ENCODE measurements at places on chromosomes 16 and 17.

DNA sequence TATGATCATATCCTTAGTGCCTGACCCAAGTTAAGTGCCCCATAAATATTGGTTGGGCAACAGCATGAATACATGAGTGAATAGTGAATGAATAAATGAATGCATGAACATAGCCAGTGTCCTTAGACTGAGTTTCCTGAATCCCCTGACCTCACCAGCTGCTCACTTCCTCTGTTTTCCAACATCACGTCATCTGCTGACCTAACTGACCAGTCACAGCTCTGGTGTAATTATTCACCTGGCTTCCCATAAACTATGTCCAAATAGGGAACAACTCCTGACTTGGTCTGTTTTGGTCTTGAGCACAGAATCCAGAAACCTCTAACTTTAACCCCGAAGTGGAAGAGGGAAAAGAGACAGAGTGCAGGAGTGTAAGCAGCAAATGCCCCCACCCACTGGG, 83.4 kb downstream of the ASIC2 start:
- DNase-seq: no peak

- DNase-seq: no peak
These were observed 24.9 kb downstream of the SAP30BP start for GRCh38 chr17:75691801-75692626.

DNA sequence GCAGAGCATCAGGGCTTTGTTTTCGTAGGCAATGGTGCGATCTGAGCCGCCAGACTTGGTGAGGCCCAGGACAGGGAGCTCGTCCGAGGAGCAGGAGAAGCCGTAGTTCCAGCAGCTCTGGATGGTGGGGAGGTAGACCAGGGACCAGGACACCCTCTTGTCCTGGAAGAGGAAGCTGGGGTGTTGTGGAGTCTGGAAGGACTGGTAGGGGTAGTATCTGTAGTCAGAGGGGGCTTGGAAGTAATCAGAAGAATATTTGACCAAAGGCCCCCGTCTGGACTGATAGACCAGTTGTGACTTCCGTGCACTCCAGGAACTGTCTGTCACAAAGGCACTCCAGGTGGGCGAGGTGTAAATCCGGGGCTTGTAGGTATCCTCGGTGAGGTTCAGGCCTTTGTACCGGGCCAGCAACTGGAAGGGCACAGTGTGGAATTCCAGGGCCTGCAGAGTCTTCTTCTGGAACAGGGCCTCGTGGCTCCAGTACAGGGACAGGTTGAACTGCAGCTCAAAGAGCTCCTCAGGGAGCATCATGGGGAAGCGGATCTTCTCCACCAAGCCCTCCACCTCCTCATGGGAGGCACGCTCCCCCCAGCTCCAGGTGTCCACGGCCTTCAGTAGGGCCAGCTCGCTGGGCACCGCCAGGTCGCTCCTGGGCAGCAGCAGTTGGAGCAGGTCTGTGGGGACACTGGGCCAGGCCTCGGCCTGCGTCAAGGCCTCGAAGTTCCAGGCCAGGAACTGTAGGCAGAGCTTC, 7.8 kb downstream of the LGALS3BP start:
- DNase-seq: no peak

- DNase-seq: no peak
These were observed 265.4 kb upstream of the FOXF1 start for GRCh38 chr16:86244936-86245335.

DNA sequence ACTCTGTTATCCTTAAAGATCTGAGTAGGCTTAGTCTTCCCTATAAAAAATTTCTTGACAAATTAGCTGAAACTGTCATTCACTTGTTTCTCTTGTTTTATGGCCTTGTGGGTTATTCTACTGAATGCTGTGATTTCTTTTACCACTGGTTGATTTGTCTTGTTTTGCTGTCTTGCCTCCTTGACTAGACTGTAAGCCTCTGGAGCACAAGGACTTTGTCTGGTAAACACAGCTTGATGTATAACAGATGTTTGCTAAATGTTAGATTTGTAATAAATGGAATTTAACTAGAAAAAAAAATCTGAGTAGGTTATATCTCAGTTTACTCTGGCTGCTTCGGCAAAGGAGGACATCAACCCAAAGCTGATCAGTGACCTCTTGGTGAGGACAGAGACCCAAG, 21.6 kb downstream of the VAC14 start:
- DNase-seq: no peak

- DNase-seq: no peak
These were observed 45.2 kb downstream of the CMTM3 start for GRCh38 chr16:66649636-66650205.

GRCh38 chr16:17303101-17303500, 167.7 kb downstream of the XYLT1 start:
- DNase-seq: no peak

DNA sequence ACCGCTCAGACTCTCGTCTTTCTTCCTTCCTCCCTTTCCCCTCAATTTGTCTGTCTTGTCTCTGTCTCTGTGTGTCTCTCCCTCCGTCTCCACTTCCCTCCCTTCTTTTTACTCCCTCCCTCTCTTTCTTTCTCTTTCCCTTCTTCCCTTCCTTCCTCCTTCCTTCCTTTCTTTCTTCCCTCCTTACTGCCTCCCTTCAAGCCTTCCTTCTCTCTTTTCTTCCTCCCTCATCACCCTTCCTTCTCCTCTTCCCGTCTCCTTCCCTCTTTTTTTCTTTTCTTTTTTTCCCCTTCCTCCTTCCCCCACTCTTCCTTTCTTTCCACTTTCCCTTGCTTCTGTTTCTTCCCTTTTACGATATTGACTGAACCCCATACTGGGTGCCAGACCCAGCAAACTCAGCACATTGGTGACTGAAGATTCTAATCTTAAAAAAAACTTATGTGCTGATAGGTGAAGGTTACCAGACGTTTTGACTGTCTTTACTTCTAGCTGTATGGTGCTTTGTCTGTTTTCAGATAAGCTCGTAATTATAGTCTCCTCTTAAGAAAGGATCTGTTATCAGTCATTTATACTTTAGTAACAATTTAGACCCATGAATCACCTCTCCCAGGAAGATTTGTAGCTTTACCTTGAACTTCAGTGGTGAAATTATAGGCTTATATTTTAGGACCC, 481 bp upstream of the BRD7 start:
- no peak for DNase-seq

GRCh38 chr17:54901230-54901822, 674 bp downstream of the TOM1L1 start:
- DNase-seq: peak; percentile 49

GRCh38 chr16:26120729-26121128, 429.0 kb downstream of the HS3ST4 start:
- no peak for DNase-seq

DNA sequence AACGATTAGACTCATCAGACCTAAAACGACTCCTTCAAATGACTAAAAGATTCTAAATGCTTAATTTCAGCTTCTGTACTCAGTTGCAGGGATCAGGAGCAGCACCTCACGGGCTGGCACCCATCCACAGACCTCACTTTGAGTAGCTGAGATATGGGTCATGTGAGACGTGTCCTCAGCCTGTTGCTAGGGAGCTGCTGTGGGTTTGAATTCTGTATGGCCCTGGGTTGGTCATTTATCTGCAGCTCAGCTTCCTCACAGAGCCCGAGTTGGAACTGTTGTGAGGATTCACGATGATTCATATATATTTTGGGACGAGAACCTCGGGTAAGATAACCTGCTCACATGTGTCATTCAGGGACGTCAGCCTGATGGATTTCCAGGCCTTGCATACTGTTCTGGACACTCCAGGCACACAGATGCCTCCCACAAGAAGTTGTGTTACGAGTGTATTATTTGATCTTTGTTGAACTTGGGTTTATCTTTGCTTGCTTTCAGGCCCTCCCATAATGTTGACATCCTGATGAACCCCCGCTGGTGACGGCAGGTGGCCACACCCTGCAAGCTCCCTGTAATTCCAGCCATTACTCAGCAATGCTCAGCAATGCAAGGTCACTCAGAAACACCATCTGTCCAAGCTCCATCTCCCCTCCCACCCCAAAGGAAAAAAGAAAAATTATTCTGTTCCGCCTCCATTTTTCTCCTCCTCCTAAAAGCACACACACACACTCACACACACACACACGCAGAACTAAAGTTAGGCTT, 137.6 kb downstream of the RBFOX3 start:
- DNase-seq: no peak

- no peak for DNase-seq
These were observed 102.9 kb downstream of the ABCC12 start for GRCh38 chr16:48052731-48053417.

DNA sequence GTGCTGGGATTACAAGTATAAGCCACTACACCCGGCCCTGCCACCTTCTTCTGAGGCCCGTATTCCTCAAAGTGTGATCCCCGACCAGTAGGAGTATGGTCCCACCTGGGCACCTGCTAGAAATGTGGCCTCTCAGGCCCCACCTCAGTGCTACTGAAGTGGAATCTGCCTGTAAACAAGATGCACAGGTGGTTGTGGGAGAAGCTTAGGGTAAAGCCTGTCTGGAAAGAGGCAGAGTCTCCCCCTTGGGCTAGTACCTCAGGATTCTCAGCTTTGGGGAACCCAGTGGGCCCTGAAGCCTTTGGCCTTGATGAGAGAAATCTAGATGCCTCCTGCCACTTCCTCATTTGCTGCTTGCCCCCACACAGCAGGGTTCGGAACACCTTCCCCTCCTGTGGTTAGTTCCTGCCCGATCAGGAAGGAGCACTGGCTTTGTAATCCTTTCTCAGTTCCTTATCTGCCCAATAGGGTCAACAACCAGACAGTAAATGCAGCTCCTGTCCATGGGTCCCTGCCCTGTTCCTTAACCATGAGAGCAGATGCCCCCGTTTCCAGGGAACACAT, 25.2 kb downstream of the TK2 start:
- no peak for DNase-seq

DNA sequence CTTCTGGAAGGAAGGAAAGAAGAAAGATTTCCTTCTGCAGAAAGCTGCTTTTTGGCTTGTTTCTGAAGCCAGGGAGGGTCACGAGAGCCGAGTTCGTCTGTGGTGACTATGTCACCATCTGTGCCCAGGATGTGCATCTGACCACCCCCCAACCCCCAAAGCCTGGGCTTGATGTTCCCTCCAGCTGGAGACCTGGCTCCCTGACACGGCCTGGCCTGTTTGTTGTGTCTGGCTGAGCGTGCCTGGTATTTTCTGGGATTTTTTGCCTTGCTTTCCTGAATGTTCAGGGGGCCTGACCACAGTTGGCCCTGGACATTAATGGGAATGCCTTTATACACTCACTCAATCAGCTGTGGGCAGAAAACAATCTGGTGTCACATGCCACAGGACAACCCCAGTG, 38.9 kb downstream of the LGALS9 start:
- no peak for DNase-seq

- peak; percentile 84 for DNase-seq
These were observed 1.4 kb downstream of the PHF23 start for GRCh38 chr17:7237761-7238419.

- DNase-seq: no peak
These were observed 1.1 kb downstream of the ASGR2 start for GRCh38 chr17:7113273-7114071.

GRCh38 chr17:43562679-43563599, 16.8 kb upstream of the ETV4 start:
- DNase-seq: peak; percentile 56

DNA sequence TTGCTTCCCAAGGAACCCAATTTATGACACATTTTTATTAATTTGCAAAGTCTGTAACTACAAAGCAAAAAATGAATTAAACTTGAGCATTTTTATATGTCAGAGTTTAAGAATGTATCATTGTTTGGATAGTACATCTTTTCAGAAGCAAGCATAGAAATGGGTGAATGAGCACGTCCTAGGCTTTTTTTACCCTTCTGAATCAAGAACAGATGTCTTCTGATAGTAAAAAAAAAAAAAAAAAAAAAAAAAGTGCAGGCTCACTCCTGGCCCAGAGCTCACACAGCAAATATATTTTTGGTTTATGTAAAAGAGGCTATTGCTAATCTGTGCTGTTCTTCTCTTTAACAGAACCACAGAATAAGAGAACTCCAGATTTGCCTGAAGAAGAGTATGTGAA, 6.3 kb downstream of the TERF2IP start:
- no peak for DNase-seq

- DNase-seq: peak; percentile 14
These were observed 8.4 kb downstream of the FBXO47 start for GRCh38 chr17:38958756-38959155.

DNA sequence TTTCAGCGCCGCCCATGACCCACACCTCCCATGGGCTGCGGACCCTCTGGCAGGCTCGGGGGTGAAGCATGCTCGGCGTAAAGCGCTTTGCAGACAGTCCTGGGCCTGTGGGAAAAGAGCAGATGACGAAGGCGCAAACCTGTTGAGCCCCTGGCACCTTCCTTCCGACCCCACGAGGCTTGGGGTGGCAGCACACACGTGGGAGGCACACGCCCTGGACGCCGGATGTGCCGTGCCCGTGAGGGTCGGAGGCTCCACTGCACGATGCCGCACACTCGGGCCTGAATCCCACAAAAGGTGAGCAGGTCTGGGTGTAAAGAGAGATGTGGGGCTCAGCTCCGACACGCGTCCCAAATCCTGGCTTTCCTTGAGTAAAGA, 71.1 kb downstream of the LMF1 start:
- no peak for DNase-seq

GRCh38 chr17:53032861-53033271, 789.9 kb upstream of the KIF2B start:
- peak; percentile 70 for DNase-seq

- DNase-seq: no peak
These were observed 43.4 kb downstream of the METTL16 start for GRCh38 chr17:2468270-2468669.

- DNase-seq: peak; percentile 18
These were observed 62.6 kb upstream of the TEKT1 start for GRCh38 chr17:6894206-6894528.

GRCh38 chr16:30925632-30925987, 2.2 kb downstream of the FBXL19 start:
- DNase-seq: no peak

- no peak for DNase-seq
These were observed 70.1 kb downstream of the COPRS start for GRCh38 chr17:31788956-31789355.

GRCh38 chr16:1286513-1287094, 22.8 kb upstream of the UBE2I start:
- DNase-seq: no peak

- DNase-seq: no peak
These were observed 37.8 kb upstream of the IL34 start for GRCh38 chr16:70608521-70608920.

DNA sequence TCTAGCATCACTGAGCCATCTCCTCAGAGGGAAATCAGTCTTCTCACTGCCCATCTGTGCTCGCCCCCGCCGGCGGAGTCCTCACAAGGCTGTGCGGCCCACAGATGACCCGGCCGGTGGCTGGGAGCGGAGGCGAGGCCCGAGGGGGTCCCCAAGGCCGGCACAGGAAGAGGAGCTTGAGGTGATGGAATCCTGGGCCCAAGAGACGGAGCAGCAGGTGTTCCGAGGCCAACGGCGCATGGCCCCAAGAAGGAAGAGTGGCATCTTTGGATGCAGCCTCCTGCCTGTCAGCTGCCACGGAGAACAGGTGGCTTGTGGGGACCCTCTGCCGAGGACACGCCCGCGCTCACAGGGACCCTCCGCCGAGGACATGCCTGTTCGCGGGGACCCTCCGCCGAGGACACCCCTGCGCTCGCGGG, 72.7 kb upstream of the GNG13 start:
- DNase-seq: no peak

DNA sequence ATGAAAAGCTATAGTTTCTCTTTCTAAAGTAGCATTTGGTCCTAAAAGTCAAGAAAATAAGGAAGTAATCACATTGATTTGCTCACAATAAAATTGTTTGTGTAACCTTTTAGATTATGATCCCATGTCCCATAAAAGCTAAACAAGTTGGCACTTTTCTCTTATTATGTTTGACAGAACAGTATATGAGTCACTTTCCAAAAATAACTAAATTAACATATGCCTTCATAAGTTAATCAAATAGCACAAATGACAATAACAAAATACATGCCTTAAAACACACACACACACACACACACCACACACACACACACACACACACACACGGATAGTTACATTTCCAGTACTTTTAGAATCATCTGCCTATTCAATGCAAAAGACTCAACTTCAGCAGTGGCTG, 2.8 kb downstream of the MED13 start:
- no peak for DNase-seq
